ENCODE measurements at places on chromosomes 2 and 18. TPM values are rescaled to one million over a fixed set of nuclear protein-coding genes. Genes with fewer than 3 reads are reported as not detected.

The ASXL3 gene
- not detected for total RNA-seq

The HNRNPLL gene
- 24.7 TPM for total RNA-seq

The SLC39A6 gene
- 26.0 TPM for total RNA-seq

The MYCN gene
- total RNA-seq = not detected

The ZNF385B gene
- total RNA-seq = not detected

The TACR1 gene
- not detected for total RNA-seq

The ITGAV gene
- 33.7 TPM for total RNA-seq

The SERPINB10 gene
- total RNA-seq = not detected

The SCYGR4 gene
- total RNA-seq = not detected

The LYPD6B gene
- total RNA-seq = 3.1 TPM

- DNase-seq = no peak
These were observed 22.8 kb downstream of the ASB18 start for GRCh38 chr2:236241181-236242056.

GRCh38 chr18:44128365-44128764, 552.3 kb upstream of the SETBP1 start:
- DNase-seq = no peak

- DNase-seq = peak; percentile 39
These were observed 182.1 kb downstream of the ETAA1 start for GRCh38 chr2:67579216-67579615.

GRCh38 chr18:49052891-49053644, 102.3 kb upstream of the SMAD7 start:
- DNase-seq = no peak

DNA sequence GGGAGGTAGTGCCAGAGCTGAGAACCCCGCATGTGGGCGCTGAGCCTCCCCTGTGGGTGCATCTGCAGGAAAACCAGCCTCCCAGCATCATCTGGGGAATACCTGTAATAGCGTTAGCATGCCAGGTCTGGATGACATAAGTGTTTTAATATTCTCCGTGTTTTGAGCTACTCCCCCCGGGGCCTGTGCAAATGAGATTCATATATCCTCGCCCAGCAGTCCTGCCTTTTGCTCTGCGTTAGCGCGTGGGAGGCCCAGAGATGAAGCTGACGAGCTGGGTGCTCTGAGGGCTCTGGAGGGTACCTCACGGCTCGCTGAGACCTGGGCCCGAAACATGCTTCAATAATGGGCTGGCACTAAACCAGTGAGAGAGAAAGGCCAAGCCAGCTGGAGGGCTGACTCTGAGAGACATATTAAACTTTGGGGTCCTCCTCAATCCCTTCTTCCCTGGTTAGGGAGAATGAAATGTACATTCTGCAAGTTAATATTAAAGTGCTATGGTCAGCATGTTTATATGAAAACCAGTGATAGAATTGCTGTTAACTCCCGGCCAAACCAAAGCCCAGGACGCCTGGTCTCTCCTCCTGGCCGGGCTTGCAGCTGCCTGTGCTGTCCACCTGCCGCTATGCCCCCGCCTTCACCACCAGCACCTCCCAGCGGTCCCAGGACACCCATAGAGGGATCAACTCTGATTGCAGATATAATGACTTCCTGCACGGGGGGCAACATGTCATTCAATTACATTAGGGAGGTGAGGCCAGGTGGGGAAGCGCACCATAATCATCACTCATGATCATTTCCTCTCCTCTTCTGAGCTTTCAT, 77.0 kb downstream of the EDAR start:
- DNase-seq = no peak

DNA sequence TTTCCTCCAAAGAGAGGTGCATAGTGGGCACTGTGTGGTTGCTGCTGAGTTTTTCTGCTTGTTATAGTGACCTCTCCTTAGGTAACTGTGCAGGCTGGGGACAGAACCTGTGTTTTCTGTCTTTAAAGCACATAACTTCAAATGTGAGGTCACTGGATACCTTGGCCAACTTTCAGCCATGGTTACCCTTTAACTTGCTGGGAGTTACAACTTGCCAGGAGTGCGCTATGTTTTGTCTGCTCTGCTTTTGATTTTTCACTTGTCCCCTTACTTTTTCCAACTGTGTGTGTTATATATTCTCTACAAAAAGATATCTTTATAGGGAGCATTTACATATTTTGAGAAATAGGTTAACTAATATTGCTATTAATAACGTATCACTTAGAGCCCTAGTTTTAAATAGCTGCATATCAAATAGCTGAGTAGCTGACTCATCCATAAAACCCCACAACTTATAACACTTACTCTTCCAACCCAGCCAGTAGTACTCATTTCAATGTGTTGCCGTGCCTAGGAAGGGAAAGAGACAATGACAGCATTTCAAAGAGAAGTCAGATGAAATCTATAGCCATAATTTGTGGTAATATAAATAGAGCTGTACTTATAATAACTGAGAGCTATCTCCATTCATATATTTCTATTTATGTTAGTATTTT, 51.6 kb downstream of the DPP4 start:
- DNase-seq = peak; percentile 21

GRCh38 chr2:237500681-237501424, 13.8 kb downstream of the MLPH start:
- peak; percentile 79 for DNase-seq

GRCh38 chr2:16239296-16239850, 299.0 kb downstream of the MYCN start:
- DNase-seq = no peak

GRCh38 chr2:233075141-233075965, 15.2 kb downstream of the INPP5D start:
- no peak for DNase-seq

DNA sequence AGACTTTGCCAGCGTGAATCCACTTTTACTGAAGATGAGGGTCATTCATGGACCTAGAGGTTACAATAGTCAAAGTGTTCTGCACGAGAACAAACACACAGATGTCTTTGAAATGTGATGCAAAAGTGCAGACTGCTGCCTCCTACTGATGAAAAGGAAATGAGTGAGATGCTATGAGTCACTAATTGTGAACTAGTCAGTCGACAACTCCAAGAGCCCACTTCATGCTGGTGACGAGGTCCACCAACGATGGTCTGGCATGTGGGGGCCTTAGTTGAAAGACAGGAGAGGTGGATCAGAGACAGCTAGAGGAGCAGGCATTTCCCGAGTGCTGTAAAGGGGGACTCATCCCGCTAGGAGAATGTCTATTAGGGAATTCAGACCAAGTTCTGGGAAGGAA, 17.1 kb upstream of the ZNF236 start:
- DNase-seq = no peak

DNA sequence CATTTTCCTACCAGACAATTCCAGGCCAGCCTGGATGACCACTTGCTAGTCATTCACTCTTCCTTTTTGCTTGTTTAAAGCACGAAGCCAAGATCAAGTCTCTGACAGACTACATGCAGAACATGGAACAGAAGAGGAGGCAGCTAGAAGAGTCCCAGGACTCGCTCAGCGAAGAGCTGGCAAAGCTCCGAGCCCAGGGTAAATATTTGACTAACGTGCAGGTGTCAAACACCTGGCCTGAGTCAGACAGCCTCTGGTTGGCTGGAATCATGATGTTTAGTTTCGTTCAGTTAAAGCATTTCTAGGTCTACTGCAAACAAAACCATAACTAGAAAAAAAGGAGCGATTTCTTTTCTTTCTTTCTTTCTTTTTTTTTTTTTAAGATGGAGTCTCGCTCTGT, 44.2 kb upstream of the LYPD6B start:
- DNase-seq = peak; percentile 55

GRCh38 chr18:29147944-29148343, 971.0 kb upstream of the CDH2 start:
- DNase-seq = no peak

DNA sequence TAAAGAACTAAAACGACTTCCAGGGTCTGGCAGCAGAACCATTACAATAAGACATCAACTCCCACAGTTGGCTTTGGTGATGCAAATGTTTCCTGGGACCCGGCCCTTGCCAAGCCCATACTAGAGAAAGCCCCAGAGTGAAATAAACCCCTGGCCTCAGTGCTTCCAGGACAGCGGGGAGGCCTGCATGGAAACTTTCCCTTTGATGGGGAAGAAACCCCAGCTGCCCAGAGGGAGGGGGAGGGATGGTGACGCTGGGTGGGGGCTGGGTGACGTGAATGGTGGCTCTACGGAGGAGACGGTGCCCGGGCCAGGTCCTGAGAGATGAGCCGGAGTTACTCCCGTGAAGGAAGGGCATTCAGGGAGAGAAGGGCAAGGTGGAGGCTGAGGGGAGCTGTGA, 27.5 kb downstream of the INHBB start:
- DNase-seq = no peak

GRCh38 chr2:40450066-40450795, 1.7 kb downstream of the SLC8A1 start:
- DNase-seq = no peak

- no peak for DNase-seq
These were observed 91.5 kb downstream of the CCBE1 start for GRCh38 chr18:59605633-59606192.

- no peak for DNase-seq
These were observed 22.5 kb upstream of the RAB27B start for GRCh38 chr18:54805571-54806334.

- DNase-seq = no peak
These were observed 155.6 kb downstream of the METTL4 start for GRCh38 chr18:2415656-2416055.

GRCh38 chr2:111715987-111716904, 167.7 kb downstream of the ANAPC1 start:
- no peak for DNase-seq

DNA sequence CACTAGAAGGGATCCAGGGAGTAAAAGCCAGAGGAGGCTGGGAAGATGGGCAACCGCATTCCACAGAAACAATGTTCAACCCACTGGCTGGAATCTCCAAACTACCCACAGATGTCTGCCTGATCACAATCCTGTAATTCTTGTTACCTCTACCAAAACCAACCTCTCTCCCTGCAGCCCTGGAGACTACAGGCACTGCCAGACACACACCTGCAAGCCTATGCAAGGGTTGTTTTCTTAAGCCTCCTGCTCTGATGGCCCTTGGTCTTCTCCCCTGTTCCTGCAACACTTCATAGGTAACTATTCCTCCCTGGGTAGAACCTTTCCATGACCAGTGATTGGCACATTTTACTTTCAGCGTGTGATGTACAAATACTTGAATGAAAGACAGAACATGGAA, 21.9 kb downstream of the ST6GAL2 start:
- no peak for DNase-seq

DNA sequence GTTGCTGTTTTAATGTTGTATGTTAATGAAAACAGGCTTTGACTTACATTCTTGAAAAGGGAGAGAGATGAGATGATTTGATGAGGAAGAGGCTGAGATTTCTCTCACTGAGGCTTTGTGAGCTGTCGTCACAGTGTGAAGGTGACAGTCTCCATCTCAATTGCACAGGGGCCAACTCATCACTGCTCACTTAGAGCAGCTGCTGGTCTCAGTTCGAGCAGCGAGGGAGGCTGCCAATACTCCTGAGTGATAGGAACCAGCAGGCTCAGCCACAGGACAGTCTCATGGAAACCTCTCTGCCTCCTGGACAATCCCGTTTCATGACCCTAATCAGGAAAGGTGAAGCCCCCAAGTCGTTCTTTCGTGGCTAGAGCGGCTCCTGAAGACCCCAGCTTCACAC, 170.7 kb upstream of the SOX11 start:
- no peak for DNase-seq

DNA sequence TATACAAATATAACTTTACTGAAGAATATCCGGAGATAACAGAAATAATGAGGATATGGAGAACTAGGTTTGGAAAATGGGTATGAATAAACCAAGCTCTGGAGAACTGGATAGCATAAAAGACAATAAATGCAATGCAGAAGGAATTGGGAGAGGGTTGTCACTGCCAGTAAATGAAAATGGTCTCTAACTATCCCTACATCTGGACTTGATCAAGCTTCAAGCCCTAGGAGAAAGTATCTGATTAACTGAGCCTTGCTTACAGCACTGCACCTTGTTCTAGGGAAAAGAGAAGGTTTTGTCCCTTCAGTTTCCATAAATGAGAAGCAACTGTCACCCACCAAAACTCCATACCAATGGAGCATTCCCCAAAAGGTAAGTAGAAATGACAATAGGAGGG, 514.6 kb upstream of the ZEB2 start:
- DNase-seq = no peak

DNA sequence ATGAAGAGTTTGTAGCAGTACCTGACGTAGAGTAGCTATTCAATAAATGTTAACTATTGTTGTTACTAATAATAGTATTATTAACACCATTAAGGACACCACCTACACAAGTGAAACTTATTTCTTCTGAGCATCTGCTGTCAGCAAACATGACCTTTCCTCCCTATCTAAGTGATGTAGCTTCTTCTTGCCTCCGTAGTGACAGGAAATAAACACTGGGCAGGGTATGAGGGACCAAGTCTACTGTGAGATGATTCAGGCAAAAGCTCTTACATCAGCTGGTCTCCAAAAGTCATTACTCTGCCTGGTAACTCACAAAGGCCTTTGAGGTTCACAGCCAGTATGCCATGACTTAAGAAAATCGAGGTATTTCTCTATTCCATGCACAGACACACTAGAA, 750.5 kb downstream of the CPS1 start:
- DNase-seq = no peak

DNA sequence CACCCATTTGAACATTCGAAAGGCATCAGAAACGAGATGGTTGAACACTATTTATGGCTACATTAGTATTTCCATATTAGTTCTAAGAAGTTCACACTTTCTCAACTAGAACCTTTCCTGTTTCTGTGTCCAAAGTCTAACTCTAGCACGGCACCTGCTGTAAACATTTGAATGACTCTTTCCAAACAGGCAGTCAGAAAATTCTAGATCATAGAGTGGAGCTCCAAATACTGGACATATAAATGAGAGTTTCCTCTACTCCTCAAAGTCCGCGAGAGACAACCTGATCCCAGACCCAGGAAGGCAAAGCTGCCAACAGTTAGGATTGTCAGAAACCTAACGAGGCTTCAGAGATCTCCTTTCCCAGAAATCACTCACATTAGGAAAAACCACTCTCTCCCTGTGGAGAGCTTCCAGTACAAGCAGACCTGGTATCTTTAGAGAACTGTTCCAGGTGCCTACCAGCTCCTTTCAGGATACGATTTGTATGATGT, 10.6 kb downstream of the RND3 start:
- DNase-seq = peak; percentile 63

- DNase-seq = no peak
These were observed 68.6 kb downstream of the SLC40A1 start for GRCh38 chr2:189511960-189512319.

- DNase-seq = no peak
These were observed 143.5 kb upstream of the LMAN1 start for GRCh38 chr18:59502274-59503175.

DNA sequence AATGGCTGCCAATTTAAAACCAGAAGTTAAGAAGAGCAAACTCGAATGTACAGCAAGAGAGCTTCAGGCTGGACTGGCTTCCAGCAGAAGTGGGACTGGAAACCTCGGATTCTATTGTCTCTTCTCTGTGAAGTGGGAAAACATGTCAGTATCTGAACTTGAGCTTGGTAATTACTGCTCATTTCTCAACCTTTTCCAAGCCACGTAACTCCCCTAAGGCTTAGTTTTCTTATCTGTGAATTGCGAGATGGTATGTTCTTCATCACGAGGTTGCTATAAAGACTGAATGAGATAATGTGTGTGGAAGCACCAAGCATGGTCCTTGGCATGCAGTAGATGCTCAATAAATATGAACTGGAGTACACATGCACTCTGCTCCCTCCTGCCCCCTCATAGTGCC, 259.4 kb upstream of the SPRED2 start:
- no peak for DNase-seq

- no peak for DNase-seq
These were observed 166.5 kb downstream of the PTPRM start for GRCh38 chr18:7733642-7734041.
